Panc1 (cell line): ENCODE measurements at places on chromosomes 1 and 21. TPM values are rescaled to one million over a fixed set of nuclear protein-coding genes. Genes with fewer than 3 reads are reported as not detected.

The RAB29 gene
- 15.1 TPM for total RNA-seq

The TRIM63 gene
- total RNA-seq = not detected

- no peaks in the 10 kb centered on the region for H3K27me3 ChIP-seq
- H3K4me1 ChIP-seq = peaks cover 6% of the 10 kb centered on the region
- no peak for DNase-seq
- peak overlapping the region; percentile 61; the same call in 1 of the 2 replicates for H3K27ac ChIP-seq
These were observed 65.6 kb upstream of the ETS2 start for GRCh38 chr21:38740090-38740489.

The PTAFR gene
- 0.13 TPM for total RNA-seq

The CFAP57 gene
- 0.69 TPM for total RNA-seq

- no peaks in the 10 kb centered on the region for H3K27me3 ChIP-seq
- peak overlapping the region; percentile 49; the same call in 1 of the 2 replicates for H3K27ac ChIP-seq
- H3K36me3 ChIP-seq = no peaks in the 10 kb centered on the region
- no peak for DNase-seq
- H3K4me1 ChIP-seq = peaks cover 22% of the 10 kb centered on the region
These were observed 42.2 kb upstream of the TARBP1 start for GRCh38 chr1:234520908-234521817.

DNA sequence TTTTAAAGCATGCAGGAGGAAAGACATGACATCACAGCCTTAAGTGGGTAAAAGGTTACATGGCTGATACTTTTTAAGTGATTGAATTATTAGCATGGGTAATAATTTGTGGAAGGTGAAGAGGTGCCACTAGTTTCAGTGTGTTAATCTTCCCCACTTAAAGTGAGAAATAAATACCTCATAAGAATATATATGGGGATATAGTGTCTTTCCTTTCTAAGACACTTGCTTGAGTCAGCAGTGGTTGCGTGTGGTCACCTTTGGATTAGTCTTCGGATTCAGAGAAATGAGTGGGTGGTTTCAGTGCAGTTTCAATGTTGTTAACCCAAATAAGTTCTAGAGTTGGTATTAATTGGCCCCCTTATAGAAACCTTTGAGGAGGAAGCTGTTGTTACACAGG, 94.1 kb downstream of the ADGRL2 start:
- H3K36me3 ChIP-seq = no peaks in the 10 kb centered on the region
- H3K27ac ChIP-seq = no peak overlapping the region
- no peaks in the 10 kb centered on the region for H3K4me1 ChIP-seq
- DNase-seq = no peak
- no peaks in the 10 kb centered on the region for H3K27me3 ChIP-seq

- 0 out of 2 replicates have a peak overlapping the region, but pooled peaks have one; percentile 19 for H3K4me3 ChIP-seq
- H3K4me1 ChIP-seq = peaks cover 84% of the 10 kb centered on the region
- H3K27ac ChIP-seq = peak overlapping the region; percentile 75
These were observed 7.4 kb downstream of the SOX13 start for GRCh38 chr1:204080163-204080903.

DNA sequence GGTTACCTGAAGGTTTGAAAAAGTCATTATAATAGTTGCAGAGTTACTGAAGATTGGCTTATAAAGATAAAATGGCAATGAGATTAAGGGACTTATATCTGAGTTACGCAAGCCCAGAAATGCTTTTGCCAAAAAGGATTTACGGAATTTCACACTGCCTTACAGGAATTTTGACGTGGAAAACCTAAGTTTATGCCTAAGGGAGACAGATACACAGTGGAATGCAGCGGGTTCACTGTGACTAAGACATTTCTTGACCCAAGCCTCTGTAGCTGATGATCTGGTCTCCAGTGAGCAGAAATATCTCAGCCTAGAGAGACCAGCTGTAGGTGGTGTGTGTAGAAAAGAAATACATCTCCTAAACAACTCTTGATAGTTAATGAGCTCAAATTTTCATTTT, 10.1 kb upstream of the EXO1 start:
- no peaks in the 10 kb centered on the region for H3K36me3 ChIP-seq
- H3K27ac ChIP-seq = no peak overlapping the region
- DNase-seq = no peak
- no peaks in the 10 kb centered on the region for H3K27me3 ChIP-seq
- no peaks in the 10 kb centered on the region for H3K4me1 ChIP-seq

The C1orf56 gene
- 2.7 TPM for total RNA-seq

The TEDDM1 gene
- total RNA-seq = not detected

The KCNA3 gene
- not detected for total RNA-seq

- peak; percentile 57 for DNase-seq
- H3K4me1 ChIP-seq = 0 out of 2 replicates have a peak, but pooled peaks cover 2% of the 10 kb centered on the region
- H3K27ac ChIP-seq = peak overlapping the region; percentile 59; the same call in 1 of the 2 replicates
- peak overlapping the region; percentile 87 for H3K4me3 ChIP-seq
- H3K36me3 ChIP-seq = no peaks in the 10 kb centered on the region
These were observed 15.8 kb downstream of the TCP10L start for GRCh38 chr21:32569261-32570230.

GRCh38 chr1:208808301-208808700, 564.1 kb upstream of the PLXNA2 start:
- no peak for DNase-seq
- no peaks in the 10 kb centered on the region for H3K27me3 ChIP-seq
- no peaks in the 10 kb centered on the region for H3K36me3 ChIP-seq
- no peak overlapping the region for H3K27ac ChIP-seq
- H3K4me1 ChIP-seq = no peaks in the 10 kb centered on the region
- H3K4me3 ChIP-seq = no peak overlapping the region

The FAM163A gene
- not detected for total RNA-seq

The TSPAN2 gene
- not detected for total RNA-seq
